HT-29 (cell line): ENCODE measurements at places on chromosomes 4 and X. TPM values are rescaled to one million over a fixed set of nuclear protein-coding genes. Genes with fewer than 3 reads are reported as not detected.

Gene ZFYVE28
- 0.26 and 2.0 TPM in 2 replicates for total RNA-seq

Gene S100G
- not detected in 2 replicates for total RNA-seq

DNA sequence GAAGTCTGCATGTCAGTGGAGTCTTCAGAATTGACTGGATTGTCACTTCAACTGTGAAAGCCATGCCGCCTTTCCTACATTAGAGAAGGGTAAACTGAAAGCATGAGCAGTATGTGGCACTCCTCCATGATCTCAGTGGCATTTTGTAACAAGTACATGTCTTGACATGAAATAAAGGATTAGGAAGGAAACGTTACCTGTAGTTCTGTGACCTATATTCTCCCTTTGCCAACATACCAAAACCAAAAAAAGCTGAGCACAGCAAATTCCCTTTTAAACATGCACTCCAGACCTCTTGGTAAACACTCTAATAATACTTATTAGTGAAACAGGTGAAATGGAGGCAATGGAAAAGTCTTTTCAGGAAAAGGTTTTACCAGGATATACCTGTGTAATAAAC is 344.2 kb downstream of the GRIA2 start:
- no peak for DNase-seq

GRCh38 chr4:19807505-19807904 is 444.2 kb upstream of the SLIT2 start:
- DNase-seq, result no peak

GRCh38 chrX:129653971-129654651 is 645 bp downstream of the APLN start:
- DNase-seq, result no peak

DNA sequence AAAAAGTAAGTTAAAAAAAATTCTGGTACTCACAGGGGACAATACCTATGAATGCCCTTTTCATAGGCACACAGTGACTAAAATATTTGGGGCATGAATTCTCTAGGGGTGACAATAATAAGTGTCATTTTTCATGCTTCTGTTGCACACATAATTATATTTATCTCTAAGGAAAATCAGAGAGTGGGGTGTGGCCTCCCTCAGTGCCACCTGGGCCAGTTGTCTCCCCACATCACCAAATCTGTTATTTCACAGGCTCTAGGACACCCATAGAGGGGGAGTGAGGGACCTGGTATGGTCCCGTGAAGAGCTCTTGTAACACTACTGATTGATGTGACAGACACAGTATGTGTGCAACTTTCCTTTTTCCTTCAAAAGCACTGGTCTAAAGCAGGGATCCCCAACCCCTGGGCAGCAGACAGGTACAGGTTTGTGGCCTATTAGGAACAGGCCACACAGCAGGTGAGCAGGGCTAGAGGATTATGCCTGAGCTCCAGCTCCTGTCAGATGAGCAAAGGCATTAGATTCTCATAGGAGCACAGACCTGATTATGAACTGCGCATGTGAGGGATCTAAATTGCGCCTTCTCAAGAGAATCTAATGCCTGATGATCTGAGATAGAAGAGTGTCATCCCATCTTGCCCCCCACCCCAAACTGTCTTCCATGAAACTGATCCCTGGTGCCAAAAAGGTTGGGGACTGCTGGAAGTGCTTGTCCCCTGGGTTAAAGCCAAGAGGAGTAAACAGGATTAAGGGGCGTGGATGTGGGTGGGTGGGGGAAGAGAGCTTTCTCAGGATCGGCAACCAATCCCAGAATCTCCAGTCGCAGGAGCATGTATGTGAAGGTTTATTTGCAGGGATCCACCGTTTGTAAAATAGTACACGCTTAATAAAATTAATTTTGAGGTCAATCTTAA is 856 bp downstream of the SLC9B1 start:
- no peak for DNase-seq

DNA sequence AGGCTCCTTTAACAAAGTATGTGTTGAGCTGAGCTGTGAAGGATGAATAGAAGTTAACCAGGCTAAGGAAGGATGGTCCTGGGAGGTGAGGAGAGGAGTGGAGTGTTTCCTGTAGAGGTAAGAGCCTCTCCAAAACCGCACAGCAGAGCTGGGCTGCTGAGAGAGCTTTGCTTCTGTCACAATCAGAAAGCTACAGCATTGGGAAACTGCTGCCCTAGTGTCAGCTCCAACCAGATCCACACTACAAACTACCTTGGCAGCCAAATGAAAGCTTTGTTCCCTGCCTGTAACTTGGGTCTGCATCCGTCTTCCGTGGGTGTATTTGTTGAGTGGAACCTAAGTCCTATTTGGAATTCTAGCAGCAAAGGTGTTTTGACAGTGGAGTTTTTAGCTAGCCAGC is 91.8 kb downstream of the REPS2 start:
- DNase-seq, result no peak

GRCh38 chrX:51891821-51892551 is 1.4 kb upstream of the MAGED1 start:
- no peak for DNase-seq

GRCh38 chr4:41369680-41370079 is 113.0 kb downstream of the UCHL1 start:
- no peak for DNase-seq

DNA sequence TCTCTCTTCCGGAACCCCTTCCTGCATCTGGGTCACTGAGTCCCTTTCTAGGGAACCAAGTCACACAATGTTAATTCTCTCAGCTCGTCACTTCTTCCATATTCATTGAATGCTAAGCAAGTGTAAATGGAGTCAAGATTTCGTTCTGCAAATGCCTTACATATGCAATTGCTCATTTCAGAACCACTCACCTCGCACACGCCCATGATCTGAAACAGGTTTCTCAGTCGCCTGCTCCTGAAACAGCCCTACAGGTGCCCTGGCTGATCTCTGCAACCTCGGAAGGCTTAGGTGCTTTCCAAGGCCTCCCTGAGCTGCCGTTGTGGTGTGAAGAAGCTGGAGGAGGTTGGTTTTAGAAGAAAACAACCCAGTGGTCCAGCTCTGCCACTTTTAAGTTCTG is 100.8 kb upstream of the MSX1 start:
- DNase-seq, result no peak

GRCh38 chr4:158259955-158260575 is 49.8 kb downstream of the TMEM144 start:
- peak; percentile 64 for DNase-seq

DNA sequence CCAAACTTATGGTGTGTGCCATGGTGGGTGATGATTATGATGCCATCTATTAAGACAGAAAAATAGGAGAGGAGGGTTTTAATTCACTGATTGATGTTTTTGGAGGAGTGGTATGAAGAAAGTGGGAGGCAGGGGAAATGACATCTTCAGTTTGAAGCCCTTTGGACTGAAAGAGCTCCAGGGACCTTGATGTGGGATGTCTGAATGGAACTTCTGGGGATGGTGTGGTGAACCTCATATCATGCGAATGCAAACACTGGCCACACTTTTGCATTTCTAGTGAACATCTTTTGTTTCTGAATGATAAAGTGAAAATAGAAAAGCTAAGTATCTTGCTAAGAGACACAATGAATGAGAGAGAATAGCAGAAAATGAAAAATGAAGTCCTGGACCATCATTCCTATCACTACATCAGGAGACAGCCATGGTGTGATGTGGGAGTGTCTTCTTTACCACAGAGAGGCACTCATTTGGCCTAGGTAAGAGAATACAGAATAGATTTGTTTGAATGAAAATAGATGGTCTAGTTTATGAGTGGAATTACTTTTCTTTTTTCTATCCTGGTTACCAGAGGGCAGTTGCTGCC is 123.5 kb downstream of the ZNF827 start:
- no peak for DNase-seq

DNA sequence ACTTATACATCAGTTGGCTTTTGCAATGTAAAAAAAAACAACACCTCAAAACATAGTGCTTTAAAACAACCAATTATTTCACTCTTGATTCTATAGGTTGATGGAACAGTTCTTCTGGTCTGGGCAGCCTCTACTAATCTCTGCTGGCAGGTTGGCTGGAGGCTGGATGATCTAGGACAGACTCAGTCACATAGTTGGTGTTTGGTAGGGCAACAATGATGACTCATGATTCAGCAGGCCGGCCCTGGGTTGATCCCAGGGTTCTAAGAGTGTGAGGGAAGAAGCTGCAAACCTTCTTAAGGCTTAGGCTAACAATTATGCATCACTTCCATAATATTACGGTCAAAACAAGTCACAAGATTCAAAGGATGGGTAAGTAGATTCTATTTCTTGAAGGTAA is 558.2 kb downstream of the ZNF674 start:
- DNase-seq, result no peak

DNA sequence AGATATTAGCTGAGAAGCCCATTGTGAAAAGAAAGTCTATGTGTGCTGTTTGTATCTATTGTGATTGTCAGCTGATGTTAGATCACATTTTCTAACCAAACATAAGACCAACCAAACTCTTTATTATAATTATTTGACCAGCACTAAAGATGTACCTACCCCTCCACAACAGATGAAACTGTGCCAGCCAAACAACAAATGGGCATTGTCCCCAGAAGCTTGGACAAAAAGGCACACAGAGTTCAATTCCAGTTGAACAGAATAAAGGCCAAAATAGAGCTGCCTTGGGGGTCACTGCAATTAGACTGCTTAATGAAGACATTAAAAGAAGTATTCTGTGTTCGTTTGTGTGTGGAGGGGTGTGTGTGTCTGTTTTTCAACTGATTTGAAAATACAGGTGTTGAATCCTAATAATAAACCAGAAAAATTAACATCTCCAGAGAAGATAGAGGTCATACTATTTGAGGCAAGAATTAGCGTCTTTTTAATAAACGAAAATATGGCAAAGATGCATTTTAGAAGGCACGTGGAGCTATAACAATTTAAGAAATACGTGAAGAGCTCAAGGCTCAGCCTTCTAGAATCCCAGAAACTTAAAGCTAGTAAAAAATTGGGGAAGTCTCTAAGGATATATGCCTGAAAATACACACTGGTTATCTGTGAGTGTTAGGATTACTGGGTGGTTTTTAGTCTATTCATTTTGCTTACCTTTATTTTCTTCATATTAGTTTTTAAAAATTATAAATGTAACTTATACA is 2.2 kb downstream of the SPP1 start:
- DNase-seq, result no peak

GRCh38 chr4:168499241-168499640 is 2.4 kb downstream of the PALLD start:
- no peak for DNase-seq

GRCh38 chrX:28966331-28966730 is 379.1 kb downstream of the IL1RAPL1 start:
- DNase-seq, result no peak
